ENCODE measurements at places on chromosomes 7 and 10.

DNA sequence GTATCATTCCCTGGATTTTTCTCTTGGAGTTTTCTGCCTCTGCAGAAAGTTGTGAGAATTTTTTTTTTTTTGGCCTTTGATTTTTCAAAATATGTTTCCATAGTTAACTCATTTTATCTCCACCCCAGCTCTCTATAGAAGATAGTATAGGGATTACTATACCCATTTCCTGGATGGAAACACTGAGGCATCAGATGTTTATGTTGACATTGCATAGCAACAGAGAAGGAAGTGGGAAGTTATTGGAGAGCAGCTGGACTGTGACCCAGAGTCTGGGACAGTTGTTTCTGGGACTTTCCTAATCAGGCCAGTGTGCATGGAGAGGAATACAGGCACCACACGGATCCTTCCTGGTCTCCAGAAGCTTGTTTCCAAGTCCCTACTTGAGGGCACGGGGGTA lies 158.0 kb downstream of the CDH23 start:
- no peak for DNase-seq

DNA sequence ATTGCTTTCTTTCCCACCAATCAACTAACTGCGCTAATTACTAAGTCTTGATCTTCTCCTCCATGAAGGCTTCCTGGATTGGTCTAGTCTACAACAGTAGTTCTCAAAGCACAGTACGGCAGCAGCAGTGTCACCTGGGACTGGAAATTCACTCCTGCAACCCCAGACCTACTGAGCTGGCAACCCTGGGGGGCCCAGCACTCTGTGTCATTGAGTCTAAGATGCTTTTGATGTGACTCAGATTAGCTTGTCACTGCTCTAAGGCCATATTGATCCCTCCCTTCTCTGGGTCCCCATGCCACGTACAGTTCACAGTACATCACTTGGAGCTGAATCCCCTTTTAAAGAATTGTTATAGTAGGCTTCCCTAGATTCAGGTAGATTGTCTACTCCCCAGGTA lies 65.7 kb upstream of the KMT2C start:
- DNase-seq: no peak

GRCh38 chr10:113754125-113754524 lies 2.6 kb downstream of the PLEKHS1 start:
- no peak for DNase-seq

DNA sequence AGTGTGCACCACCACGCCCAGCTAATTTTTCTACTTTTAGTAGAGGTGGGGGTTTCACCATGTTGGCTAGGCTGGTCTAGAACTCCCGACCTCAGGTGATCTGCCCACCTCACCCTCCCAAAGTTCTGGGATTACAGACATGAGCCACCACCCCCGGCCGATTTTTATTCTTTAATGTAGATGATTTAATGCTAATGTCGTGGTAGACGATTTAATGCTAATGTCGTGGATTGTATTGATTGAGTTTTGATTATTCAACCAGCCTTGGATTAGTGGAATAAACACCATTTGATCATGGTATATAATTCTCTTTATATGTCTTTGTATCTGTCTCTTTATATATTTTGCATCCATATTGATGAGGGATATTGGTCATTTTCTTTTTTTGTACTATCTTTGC lies 52.6 kb downstream of the OGDH start:
- DNase-seq: no peak

DNA sequence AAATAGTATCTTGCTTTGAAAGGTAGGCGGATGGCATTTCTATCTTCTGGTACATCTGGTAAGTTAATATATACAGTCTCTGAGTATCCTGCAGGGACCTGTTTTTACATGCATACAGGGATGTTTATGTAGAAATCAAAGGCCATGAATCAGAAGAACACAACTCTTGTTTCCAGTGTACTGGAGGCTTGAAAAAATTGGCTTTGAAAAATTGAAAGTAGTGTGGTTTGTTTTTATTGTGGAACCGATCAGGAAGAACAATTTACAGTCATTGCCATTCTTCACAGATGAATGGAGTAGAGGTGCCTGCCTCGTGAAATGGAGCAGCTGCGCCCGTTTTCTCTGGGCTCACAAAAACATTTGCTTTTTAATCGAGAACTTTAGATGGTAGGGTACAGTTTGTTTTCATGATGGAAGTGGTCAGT lies 54.0 kb upstream of the RPA3 start:
- no peak for DNase-seq

DNA sequence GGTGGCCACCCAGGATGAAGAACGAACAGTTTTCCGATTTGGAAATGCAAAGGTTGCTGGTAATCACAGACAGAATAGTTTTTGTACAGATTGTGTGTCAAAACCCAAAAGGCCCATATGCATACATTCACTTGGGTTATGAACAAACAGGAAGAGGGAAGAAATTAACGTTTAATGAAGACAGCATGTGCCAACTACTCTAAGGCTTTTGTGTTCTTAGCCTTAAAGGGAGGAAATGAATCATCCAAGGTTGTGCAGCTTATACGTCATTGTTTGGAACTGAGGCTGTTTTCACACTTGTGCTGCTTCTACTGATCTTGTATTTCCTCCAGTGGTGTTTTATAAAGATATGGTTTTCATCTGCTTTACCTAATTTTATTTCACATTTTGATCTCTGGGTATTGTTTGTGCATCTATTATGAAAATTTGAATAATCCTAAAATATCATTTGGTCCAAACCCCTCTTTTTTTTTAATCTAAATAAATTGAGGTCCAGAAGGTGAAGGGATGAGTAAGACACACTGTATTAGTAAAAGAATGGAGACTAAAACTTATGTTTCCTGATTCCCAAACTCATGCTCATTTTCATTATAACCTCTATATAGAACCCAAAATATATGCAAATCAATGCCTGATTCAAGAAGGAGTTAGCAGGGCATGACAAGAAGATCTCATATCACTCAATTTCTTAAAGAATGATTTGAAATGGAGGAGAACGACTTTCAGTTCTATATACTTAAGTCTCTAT lies 373.1 kb downstream of the THSD7A start:
- DNase-seq: no peak

DNA sequence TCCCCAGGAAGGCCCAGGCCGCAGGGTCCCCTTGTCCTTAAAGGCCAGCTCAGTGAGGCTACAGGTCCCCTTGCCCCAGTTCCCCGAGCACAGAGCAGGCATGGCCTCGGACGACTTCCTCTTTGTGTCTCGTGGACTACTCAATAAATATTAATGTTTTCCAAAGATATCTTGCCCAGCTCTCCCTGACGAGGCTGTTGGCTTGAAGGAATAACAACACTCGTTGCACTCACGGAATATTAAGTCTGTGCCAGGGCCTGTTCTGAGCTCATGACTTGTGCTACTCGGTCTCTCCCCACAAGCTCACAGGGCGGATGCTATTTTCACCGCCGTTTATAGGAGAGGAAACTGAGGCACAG lies 68.2 kb downstream of the CUX1 start:
- no peak for DNase-seq

DNA sequence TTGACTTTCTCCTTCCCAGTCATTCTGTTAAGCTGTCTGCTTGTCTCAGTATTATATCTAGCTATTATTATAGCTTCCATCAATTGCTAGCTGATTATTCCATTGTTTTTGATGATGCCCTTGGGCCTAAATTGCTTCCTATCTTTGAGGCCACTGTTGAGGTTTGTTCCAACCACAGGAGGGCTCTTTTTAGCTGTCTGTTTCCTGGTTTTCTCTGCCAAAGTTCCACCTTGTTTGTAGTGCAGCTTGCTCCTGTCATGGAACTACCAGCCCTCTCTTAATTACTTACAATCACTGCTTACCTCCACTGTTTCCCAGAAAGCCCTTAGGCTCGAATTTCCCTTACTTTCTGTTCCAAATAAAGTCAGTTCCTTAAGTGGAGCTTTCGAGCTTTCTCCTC lies 118.7 kb upstream of the SEC61G start:
- DNase-seq: no peak

DNA sequence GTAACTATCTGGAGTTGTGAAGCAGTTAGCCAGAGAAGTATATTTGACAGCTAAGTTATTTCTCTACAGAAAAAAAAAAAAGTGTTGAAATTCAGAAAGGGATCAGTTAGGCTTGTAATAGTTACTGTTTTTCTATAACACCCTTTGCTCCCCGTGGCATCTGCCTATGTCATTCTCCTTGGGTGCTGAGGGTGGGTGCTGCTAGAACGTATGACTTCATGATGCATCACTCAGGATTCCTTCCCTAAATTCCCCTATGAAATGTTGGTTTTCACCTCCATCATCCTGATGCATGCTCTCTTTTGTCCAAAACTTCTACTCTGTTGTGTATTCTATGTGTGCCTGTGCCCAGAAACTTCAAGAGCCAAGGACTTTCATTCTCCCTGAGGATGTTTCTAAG lies 536.4 kb downstream of the GRM8 start:
- no peak for DNase-seq

- DNase-seq: no peak
These were observed 46.3 kb upstream of the PIK3CG start for GRCh38 chr7:106818736-106819135.

GRCh38 chr7:131581241-131582051 lies 25.0 kb upstream of the PODXL start:
- DNase-seq: no peak

DNA sequence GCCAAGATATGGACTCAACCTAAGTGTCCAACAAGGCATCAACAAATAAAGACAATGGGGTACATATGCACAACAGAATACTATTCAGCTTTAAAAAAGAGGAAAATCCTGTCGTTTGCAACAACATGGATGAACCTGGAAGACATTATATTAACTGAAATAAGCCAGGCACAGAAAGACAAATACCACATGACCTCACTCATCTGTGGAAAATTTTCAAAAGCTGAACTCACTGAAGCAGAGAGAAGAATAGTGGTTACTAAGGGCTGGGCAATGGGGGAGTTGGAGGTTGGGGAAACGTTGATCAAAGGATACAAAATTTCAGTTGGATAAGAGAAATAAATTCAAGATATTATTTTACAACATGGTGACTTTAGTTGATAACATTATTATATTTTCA lies 221.4 kb upstream of the PITRM1 start:
- no peak for DNase-seq

GRCh38 chr10:75651417-75651816 lies 220.0 kb downstream of the LRMDA start:
- no peak for DNase-seq

- no peak for DNase-seq
These were observed 1024.9 kb downstream of the REEP3 start for GRCh38 chr10:64546073-64546472.

DNA sequence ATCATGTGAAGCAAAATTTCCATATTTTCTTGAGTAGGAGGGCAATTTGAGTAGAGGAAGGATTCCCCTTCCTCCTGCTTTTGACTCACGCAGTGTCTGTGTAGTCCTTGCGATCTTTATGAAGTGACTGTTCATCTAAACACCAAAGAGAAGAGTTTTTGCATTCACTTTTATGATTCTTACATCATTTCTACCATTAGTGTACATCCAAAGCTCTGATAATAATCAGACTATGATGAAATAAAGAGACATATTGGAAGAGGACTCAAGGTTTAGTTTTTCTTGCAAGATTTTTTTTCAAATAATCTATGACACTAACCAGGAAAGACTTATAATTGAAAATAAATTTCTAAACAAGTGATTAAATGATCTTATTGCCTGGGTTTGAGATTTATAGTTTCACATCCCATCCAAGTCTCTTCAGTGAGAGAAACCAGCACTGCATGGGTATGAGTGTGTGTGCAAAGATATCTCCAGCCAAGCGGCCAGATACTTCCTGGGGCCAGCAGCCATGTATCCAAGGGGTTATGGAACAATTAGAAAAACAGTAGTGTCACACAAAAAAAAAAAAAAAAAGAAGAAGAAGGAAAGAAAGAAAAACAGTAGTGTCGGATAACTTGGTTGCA lies 2.0 kb upstream of the ACTA2 start:
- no peak for DNase-seq

DNA sequence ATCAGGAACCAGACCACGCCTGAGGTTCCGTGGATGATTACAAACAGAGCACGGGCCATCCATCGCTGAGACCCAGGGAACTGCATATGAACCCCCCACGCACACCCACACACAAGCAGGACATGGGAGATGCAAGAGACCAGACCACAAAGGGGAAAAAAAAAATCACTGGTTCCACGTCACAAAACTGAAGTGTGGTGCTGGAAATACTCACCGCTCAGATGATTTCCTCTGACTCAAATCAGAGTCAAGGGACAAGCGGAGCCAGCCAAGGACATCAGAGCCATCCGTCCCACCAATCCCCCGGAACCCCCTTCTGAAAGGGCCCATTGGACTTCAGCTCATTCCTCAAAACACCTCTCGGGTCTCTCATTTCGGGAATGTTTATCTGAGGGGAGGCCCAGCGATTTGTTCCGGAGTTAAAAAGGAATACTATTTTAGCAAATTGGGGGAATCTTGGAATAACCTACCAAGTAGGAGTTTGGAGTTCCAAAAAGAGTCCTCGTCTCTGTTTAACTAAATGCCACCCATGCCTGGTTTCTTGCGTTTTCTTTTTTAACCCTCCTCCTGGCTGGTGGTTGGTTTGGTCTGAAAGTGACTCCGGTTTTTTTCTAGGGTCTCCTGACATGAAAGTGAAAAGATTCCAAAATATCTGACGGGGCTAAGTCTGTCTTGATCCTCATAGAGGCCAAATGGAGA lies 15.0 kb downstream of the SNX8 start:
- no peak for DNase-seq

DNA sequence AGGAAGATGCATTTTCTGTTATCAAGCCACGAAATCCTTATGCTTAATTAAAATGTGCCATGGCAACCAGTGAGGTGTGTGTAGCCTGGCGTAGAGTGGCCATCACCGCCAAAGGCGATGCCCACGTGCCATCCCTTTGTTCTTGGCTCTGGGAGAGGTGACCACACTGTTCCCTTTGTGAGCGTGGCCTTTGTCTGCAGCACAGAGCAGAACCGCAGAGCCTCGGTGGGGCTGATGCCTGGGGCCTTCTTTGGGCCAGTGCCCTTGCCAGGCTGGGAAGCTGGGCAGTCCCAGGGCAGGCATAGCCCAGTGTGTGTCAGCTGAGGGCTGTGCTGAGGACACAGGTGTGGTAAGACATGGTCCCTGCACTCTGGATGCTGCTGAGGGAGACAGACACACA lies 48.3 kb downstream of the BUB3 start:
- DNase-seq: no peak
